ENCODE measurements at places on chromosomes 2 and 18.
A peak's percentile ranks its signal among the peaks of the same experiment; 100 is the strongest.

GRCh38 chr18:62881509-62882016, 166.2 kb downstream of the PHLPP1 start:
- DNase-seq = peak; percentile 33

GRCh38 chr2:12931186-12931844, 214.6 kb downstream of the TRIB2 start:
- DNase-seq = peak; percentile 27

- DNase-seq = no peak
These were observed 478 bp downstream of the CLHC1 start for GRCh38 chr2:55231546-55232083.

- no peak for DNase-seq
These were observed 725.0 kb upstream of the SOX11 start for GRCh38 chr2:4967206-4967605.

- no peak for DNase-seq
These were observed 1.7 kb downstream of the FHL2 start for GRCh38 chr2:105397025-105397722.

DNA sequence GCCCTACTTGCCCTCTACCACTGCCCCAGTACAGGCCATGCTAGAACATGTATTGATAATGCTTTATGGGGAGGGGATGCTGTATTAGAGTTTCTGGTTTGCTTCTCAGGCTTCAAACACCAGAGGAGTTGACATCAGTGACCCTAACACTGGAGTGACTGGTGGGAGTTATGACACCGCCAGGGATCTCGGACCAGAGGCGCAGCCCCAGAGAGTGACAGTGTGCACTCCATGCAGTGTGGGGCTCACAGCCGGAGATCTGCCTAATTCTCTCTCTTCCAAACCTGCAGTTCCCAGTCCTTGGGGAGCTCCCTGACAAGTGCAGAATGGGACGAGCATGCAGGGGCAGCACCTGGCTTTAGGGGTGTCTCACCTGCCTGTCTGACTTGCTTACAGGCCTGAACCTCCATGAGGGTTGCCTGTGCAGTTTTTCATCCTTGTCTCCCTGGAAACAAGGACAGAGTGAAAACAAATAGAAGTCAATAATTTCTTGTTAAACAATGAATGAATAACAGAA, 244.9 kb upstream of the MYT1L start:
- DNase-seq = peak; percentile 54

DNA sequence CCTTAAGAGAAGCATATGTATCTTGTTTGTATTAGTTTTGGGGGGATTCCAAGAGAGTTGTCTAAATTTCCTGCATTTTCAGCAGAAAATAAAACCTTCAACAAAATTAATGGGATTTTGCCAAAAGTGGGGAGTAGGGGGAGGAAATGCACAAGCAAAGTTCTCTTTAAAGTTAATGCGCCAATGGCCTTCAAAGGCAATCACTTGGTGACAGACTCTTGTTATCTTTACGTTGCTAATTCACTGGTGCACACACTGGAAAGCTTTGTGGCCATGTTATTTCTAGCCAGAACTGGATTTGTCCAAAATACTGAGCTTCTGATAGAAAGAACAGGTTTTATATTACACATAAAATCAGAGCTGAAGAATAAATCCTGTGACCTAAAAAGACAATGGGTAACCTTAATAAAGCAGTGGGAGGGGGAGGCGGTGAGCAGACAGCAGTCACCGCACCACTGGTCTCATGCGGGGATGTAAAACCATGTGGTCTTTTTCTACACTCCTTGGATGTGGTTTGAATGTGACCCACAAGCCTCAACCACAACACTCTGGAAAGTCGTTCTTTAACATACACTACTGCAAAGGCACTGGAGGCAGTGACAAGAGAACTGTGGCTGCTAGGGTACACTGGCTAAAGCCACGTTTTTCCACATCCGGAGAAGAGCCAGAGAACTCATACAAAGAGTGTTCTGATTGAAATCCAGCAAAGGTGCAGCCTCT, 176.9 kb upstream of the SMAD7 start:
- DNase-seq = no peak

DNA sequence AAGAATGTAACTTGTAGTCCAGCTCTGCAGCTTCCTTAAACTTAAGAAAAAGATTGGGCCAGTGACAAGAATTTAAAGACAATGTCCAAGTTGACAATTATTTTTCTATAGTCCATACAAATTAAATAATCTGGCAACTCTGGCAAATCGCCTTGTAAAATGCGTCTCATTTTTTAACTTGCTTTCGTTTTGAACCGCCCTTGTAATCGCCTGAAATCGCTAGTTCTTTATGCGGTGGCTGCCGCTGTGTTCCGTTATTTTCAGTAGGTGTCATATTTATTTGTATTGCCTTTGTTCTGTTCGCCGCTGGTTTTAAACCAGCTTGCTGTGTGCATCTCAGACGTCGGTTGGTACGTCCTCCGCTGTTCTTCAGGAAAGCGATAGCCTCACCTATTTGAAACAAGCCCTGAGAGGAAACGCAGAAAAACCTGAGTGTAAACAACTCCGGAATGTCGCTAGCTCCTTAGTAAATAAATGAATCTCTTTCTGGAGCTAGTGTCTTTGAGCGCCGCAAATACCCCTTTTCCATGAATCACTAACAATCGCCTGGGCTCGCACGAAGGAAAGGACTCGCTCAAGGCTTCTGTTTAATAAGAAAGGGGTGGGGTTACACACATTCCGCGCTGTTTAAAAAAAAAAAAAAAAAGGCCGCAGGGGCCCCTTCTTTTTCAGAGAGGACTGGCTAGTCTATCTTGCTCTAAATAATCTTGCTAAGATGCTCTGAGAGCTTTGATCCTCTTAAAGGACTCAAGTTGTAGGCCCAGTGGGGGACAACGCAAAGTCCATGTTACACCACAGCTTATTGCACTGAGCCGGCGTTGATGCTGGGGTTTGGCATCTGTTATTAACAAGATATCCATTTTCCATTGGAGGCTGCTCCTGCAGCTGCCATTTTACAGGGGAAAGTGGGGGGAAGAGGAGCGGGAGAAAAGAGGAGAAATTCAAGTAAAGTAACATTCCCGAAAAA, 3.0 kb downstream of the HOXD8 start:
- no peak for DNase-seq

DNA sequence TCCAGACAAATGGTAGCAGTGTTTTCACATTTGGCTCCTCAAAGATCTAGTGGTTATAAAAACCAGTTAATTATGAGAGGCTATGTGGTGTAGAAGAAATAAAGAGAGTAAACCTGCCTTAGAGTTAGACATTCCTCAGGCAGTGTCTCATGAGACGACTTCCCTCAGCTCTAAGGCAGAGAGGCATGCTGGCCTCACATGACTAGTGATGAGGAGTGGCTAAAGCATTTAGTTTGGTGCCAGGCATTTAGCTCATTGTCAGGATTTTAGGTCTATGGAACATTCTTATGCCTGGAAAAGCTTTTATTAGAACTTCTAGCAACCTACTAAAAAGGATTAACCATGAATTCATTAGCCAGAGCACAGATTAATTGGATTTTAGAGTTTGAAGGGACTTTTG, 90.3 kb downstream of the RPRM start:
- no peak for DNase-seq

DNA sequence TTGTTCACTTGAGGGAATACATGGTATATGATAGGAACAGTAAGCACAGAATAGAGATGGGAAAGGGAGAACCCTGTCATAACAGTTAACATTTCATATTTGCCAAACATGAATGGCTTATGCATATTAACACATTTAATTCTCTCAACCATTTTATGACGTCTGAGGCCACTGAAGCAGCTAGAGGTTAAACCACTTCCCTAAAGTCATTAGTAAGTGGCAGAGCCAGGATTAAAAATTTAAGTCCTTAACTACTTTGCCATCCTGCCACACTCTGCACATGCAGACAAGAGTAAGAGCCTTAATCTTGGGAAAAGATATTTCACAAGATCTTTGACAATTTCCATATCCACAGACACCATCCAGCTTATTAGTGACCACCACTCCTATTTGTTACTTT, 2.1 kb downstream of the LIPT1 start:
- DNase-seq = no peak

GRCh38 chr2:36339607-36340218, 15.9 kb upstream of the CRIM1 start:
- DNase-seq = no peak

GRCh38 chr2:133553251-133553650, 15.0 kb downstream of the NCKAP5 start:
- DNase-seq = no peak

DNA sequence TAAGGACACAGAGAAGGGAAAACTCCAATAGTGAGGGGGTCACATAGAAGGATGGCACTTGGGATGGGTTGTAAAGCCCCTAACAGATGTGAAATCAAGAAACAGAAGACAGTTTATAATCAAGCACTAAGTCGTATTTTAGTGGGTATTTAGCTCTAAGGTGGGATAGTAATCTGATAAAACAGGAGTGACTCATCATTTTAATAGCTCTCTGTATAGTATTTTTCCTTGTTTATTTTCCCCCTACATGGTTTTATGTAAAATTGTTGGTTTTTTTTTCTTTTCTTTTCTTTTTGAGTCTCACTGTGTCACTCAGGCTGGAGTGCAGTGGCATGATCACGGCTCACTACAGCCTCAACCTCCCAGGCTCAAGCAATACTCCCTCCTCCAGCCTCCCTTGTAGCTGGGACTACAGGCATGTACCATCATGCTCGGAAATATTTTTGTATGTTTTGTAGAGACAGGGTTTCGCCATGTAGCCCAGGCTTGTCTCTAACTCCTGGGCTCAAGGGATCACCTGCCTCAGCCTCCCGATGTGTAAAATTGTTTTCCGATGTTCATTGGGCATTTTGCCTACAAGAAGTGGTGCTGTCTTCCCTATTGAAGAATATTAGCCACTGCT, 142.6 kb upstream of the SERPINE2 start:
- no peak for DNase-seq

DNA sequence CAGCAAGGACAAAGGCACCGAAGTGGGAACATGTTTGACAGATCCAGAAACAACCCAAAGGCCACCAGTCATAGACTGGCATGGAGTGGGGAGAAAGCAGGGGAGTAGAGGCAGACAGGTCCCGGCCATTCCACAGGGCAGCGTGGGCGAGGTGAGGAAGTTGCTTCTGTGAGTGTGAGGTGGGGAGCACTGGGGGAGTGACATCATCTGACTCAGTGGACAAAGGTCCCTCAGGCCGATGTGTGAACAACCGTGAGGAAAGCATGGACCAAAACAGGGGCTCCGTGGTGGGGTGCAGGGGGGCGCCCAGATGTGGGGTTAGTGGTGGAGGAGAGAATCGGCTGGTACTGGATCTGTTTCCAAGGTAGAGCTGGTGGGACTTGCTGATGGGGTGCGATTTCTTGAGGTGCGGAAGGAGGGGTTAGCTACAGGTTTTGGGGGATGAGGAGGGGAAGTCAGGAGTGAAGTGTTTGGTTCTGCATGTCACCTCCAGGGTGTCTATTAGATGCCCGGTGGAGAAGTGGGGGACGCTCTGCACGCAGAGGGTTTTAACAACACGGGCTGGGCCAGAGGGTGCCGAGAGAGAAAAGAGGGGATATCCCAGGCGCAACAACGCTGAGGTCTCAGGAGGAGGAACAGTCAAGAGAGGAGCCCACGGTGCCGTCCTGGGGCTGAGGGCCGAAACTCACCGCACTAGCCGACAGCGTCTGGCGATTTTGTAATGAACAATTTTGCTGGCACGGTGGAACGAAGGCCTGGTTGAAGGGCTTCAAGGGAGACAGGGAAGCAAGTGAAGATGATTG, 2.5 kb upstream of the SFT2D3 start:
- DNase-seq = no peak

GRCh38 chr2:170917219-170917913, 11.7 kb upstream of the GORASP2 start:
- no peak for DNase-seq

All from NCI-H2081 (cell line).